Purkinje cell (primary cell): ENCODE measurements at places on chromosomes 6 and 20. TPM values are rescaled to one million over a fixed set of nuclear protein-coding genes. Genes with fewer than 3 reads are reported as not detected.

Gene PCK1
- not detected in 2 replicates for polyA plus RNA-seq

Gene SLC22A3
- polyA plus RNA-seq = 0.13 and 0.34 TPM in 2 replicates

Gene TNF
- polyA plus RNA-seq = not detected in 2 replicates

Gene RBBP8NL
- not detected in 2 replicates for polyA plus RNA-seq

Gene ADGRF5
- 0.06 TPM in 1 of 2 replicates, not detected in the other for polyA plus RNA-seq

Gene MRPL14
- polyA plus RNA-seq = 104 and 119 TPM in 2 replicates

Gene RNF144B
- polyA plus RNA-seq = 0.45 and 1.4 TPM in 2 replicates

Gene CRISP2
- not detected in 2 replicates for polyA plus RNA-seq

Gene MOCS3
- polyA plus RNA-seq = 1.8 and 4.0 TPM in 2 replicates

Gene SLC4A11
- polyA plus RNA-seq = 0.34 and 1.2 TPM in 2 replicates
